Left renal pelvis (tissue), 4 donors: ENCODE measurements at places on chromosomes 5 and 9. TPM values are rescaled to one million over a fixed set of nuclear protein-coding genes. Genes with fewer than 3 reads are reported as not detected.

The TRIP13 gene
- 13.5 TPM for polyA plus RNA-seq

The MVB12B gene
- polyA plus RNA-seq, result 16.9 TPM

The CTXN3 gene
- polyA plus RNA-seq, result not detected

GRCh38 chr9:108844391-108844790, 11.4 kb downstream of the ACTL7B start:
- no peak for DNase-seq

- no peak for DNase-seq
These were observed 132.5 kb downstream of the SEMA6A start for GRCh38 chr5:116442095-116442534.

GRCh38 chr5:96050273-96050880, 88.7 kb upstream of the ELL2 start:
- no peak for DNase-seq

DNA sequence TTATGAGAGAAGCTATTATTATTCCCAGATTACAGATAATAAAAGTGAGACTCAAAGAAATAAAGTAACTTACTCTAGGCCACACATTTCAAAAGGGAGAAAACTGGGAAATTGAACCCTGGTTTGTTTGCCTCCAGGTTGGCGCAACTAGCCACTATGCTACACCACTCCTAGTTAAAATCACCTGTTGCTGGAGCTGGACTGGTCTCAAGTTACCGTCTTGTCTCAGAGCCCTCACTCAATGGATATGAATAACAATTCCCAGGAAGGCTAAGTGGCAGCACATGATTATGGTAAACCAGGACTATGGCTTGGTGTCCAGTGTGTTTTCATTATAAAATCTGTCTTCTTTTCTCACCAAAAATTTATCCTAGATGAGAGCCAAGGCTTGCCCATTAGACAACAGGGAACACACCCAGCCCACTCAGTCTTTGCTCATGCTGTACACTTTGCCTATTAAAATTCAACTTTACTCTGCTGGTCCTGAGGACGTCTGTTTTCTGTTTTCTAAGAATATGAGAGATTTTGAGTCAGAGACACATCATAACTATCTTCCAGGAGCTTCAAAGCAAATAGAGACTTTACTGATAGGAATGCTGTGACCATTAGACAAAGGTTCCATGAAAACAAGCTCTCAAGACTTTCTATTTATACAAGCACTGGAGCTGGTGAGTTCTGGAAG, 58.1 kb downstream of the ADRB2 start:
- DNase-seq, result no peak

DNA sequence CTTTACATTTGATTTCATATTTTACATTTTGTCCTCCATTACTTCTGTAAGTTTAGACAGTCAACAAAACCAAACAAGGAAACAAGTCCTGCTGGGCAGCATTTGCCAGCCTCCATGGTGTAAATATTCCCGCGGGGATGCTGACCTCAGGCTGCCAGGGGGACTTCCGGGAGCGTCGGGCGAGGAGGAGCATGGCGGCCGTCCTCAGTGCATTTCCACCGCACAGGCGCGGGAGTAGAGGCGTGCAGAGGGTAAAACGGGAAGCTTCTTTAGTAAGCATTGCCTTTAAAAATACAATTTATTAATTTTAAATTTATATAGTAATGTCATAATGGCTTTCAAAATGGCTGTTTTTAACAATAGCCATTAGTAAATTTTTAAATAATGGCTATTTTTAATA, 385.3 kb upstream of the IRX4 start:
- DNase-seq, result no peak

- DNase-seq, result no peak
These were observed 261.2 kb upstream of the CLINT1 start for GRCh38 chr5:158119961-158120723.
